ENCODE measurements at places on chromosomes 7 and 10.

DNA sequence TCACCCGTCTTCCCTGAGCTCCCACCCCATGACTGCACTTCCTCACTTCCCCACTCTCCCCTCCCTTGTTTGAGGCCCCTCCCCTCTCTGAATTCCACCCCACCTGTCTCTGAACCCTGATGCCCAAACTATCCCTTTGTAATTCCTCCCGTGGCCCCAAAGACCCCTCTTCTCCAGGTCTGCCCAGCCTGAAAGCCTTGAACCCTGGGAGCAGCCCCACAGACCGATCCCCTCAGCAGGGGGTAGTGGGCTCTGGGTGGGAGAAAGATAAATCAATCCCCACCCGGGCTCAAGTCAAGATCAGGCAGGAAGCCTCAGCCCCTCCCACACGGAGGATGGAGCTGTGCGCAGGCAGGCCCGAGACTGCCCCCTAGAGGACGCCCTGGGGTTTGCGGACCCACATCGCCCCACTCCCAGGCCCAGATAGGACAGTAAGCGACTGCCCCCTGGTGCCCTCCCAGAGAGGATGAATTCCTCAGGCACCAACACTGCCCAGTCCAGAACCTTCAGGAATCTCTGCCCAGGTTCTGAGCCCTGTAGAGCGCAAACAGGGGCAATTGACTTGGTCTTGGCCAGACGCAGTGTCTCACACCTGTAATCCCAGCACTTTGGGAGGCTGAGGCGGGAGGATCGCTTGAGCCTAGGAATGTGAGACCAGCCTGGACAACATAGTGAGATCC, 11.7 kb downstream of the HSPB1 start:
- DNase-seq: peak; percentile 58

DNA sequence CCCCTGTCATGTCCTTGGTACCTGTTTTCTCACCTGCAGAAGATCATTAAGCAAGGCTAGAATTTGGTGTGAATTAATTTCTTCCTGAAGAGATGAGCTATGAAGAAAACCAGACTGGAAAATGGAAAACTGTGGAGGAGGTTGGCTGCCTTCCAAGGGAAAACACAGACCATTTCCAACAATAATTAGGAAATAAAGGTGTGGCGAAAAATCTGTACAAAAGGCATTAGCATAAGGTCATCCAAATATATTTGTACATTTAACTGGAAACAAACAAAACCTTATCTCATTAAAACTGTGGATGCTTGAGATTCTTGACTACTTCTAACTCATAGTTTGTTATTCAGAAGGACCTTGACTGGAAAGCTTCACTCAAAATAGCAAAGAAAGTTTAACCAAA, 1.7 kb downstream of the STN1 start:
- DNase-seq: no peak

DNA sequence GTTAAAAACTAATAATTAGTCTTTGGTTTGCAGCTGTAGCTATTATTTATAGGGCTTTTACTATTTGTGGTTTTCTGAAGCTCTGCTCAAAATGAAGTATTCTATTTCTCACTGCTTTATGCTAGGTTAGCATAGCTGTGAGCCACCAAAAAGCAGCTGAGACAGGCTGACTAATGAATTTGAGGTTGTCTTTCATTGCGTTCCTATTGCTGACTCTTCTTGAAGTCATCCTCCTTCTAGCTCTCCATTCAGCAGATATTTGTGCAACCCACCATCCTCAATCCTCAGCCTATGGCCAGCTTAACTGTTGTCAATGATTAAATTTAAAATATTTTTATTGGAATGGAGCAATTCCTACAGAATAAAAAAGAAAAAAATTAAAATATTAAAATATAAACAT, 2.1 kb upstream of the RALA start:
- DNase-seq: no peak

- DNase-seq: no peak
Observed at GRCh38 chr7:50056131-50056530, 36.9 kb downstream of the ZPBP start.

- no peak for DNase-seq
Observed at GRCh38 chr7:9937944-9938631, 1035.6 kb upstream of the PHF14 start.

DNA sequence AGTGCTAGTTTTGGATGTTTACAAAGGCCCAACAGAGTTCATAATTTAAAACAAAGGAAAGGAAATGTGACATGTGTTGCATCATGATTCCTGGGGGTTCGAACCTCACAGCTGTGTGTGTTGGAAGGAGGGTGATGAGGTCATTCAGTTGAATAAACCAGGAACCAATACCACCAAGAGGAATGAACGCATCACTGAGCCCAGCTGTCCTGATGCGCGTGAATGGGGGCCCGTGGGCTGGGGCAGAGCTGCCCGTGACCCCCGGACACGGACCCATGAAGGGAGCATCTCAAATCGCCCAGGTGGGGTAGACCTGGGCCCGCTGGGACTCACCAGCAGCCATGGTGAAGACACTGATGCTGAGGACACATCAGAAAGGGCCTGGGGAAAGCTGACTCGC, 33.0 kb downstream of the BRI3 start:
- no peak for DNase-seq

- DNase-seq: no peak
Observed at GRCh38 chr7:7607010-7607409, 33.5 kb upstream of the UMAD1 start.

DNA sequence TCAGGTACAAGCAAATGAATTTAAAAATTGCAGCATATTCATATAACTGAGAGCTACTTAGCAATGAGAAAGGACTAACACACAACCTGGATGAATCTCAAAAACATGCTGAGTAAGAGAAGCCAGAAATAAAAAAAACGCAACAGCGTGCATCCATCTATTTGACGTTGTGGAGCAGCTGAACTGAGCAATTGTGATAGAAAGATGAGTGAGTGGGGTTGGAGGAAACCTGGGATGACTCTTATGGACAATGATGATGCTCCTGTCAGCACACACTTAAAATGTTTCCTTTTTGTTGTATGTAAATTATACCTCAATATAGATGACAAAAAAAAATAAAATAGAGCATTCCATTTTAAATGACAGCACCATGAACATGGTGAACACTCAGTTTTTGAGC, 36.0 kb upstream of the AKR1E2 start:
- DNase-seq: no peak

GRCh38 chr10:21396889-21397288, 128.6 kb downstream of the SKIDA1 start:
- no peak for DNase-seq

- DNase-seq: no peak
Observed at GRCh38 chr7:23410446-23411183, 59.7 kb downstream of the IGF2BP3 start.

GRCh38 chr7:47488969-47489342, 93.0 kb downstream of the TNS3 start:
- DNase-seq: no peak

- no peak for DNase-seq
Observed at GRCh38 chr10:9228771-9229170, 1174.3 kb downstream of the GATA3 start.

DNA sequence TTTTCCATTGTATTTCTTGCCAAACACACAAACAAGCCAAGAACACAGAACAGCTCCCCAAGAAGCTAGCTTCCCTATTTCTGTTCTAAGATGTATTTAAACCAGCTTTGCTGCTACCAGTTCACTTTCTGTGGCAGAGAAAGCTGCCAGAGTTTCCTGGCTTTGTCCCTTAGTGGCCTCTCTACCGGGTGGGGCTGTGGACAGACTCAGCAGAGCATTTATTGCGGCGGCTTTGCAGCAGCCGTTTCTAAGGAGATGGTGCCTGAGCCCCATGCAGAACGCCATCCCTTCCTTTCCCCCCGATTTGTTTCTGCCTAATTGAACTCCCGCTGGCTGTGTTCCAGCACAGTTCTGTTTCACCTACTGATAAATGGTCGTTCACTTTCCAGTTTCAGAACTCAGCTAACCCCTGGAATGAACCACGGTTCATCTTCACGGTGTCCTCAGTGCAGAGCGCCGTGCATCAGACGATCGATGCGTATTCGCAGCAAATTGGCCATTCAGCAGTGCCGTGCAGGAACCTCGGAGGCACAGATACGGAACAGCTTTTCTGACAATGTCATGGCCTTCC, 33.8 kb upstream of the SFMBT2 start:
- no peak for DNase-seq

- DNase-seq: no peak
Observed at GRCh38 chr10:108358912-108359311, 1194.4 kb upstream of the SORCS1 start.

DNA sequence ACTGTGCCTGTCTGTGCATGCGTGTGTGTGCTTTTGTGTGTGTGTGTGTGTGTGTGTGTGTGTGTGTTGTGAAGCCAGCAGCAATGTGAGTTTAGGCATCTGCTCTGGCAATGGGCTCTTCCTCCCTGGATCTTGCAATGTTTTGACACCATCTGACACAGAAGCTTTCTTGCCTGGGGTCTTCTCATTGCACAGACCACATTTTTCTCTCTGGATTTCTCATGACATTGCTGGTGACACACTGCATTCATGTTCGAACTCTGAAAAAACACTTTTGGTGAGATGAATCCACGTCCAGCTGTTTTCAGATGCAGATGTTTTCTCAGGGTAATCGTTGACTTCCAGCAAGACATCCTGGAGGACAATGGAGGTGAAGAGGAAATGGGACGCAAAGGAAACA, 63.0 kb upstream of the FZD8 start:
- no peak for DNase-seq

GRCh38 chr10:43209074-43209455, 57.8 kb downstream of the RASGEF1A start:
- no peak for DNase-seq

- DNase-seq: no peak
Observed at GRCh38 chr10:78628976-78629375, 439.8 kb upstream of the ZMIZ1 start.

DNA sequence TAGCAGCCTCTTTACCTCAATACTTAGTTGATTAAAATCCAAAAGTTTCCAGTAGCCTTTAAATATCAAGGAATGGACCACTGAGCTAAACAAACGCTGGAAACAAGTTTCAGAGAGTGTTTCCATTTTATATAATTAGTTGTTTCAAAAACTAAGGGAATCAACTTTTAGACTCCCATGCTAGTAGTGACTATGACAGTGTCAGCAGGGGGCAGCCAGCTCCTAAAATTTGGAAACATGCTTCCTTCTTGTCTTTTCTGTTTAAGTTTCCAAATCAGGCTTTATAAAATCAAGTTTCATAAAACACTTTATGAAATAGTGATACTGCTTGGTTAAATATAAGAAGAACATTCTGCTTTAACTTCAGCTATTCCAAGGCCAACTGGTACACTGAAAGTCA, 138.2 kb upstream of the TMEM229A start:
- DNase-seq: no peak

DNA sequence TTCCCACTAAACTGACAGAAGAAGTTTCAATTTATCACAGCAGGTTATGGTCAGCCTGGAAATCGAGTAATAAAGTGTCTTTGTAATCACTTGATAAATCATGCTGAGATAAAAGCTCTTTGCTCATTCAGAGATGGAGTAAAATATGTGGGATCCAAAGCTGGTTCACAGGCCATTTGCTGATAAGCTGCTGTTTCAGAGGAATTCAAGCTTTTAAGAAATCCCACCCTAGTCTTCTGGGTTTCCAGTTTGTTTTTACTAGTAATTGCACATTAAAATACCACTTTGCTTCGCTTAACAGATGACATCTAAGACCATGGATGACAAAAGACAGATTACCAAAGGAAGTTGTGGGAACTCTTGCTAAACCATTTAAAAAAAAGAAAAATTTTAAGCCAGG, 37.4 kb upstream of the CDK6 start:
- no peak for DNase-seq

DNA sequence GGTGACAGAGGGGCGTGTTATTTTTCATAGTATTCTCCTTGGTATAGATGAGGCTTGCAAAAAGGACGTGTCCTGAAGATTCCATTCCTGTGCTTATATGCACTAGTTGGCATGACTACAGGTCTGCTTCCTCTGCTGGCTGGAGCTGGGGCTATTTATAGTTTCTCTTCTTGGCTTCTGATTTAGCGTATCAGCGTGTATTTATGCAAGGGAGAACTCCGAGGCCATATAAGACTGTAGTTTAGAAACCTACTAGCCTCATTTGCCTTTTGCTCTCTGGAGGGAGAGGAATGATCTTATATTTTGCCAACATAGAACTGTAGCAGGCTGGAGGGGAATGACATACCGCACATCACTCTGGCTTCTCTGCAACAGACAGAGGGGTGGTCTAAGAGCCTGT, 39.7 kb downstream of the CACNB2 start:
- DNase-seq: no peak

DNA sequence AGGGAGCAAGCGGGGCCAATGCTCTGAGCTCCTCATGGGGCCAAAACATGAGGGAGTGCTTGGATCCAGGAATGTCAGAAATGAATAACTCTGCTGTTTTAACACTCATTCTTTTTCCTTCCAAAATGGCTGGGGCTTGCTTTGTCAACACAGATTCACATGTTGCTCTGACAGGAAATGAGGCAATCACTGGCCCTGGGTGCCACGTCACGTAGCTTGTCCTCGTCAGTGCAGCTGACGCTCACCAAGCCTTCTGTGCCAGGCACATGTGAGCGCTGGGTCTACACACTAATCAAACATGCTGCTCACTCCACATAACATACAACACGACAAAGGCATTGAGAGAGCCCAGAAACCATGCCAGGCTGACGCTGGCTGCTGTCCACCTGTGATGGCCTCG, 198.9 kb downstream of the WDR37 start:
- DNase-seq: no peak

DNA sequence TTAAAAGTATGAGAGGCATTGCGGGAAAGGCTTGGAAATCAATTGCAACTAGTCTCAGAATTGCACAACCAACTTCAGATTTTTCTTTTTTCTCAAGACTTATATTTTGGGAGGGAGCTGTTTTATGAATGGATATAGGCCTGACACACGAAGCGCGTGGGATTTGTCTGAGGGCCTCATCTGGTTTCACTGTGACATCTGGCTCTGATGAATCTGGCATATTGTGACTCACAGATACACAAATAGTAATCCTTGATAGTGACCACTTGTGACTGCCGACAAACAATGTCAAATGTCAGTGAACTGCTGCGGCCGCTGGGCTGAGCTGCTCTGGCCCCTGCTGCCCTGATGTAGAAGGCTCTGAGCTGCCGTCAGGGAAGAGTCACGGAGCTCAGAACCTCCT, 655.1 kb downstream of the INHBA start:
- no peak for DNase-seq

DNA sequence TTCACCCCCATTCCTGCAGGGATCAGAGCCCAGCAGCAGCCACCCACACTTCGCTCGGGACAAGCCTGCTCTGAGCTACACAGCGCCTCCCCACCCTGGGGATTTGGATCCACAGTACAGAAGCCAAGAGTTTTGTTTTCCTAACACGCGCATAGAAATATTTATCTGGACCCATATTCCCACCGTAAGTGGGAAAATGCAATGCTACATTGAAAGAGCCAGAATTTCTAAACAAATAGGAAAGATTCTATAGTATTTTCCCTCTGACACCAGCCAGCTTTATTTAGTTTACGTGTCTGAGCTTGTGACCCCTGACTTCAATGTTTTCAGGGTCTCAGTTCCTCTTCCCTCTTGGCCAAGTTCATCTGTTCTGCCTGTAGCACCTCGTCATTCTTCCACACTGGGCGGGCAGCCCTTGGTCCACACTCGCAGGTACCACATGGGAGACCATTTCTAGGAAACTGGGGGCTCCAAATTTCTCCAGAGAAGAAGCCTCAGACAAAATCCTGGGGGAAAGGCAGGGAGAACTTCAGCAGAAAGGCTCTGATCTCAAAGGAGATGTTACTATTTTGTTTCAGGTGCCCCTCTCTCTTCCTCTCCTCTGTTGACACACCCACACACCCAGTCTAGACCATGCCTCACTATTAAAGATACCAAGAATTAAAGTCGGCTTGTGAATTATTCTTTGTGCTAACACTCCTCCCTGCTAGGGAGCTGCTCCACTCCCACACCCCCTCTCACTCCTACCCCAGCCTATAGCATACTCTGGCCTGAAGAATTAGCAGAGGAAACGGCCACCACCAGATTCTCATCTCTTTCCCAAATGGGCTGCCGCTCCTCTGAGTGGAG, 116.0 kb upstream of the PCGF5 start:
- no peak for DNase-seq

Data from esophagus squamous epithelium (tissue), 5 donors.